Activated naive CD4-positive, alpha-beta T cell (primary cell): ENCODE measurements at places on chromosomes 6 and 20.

DNA sequence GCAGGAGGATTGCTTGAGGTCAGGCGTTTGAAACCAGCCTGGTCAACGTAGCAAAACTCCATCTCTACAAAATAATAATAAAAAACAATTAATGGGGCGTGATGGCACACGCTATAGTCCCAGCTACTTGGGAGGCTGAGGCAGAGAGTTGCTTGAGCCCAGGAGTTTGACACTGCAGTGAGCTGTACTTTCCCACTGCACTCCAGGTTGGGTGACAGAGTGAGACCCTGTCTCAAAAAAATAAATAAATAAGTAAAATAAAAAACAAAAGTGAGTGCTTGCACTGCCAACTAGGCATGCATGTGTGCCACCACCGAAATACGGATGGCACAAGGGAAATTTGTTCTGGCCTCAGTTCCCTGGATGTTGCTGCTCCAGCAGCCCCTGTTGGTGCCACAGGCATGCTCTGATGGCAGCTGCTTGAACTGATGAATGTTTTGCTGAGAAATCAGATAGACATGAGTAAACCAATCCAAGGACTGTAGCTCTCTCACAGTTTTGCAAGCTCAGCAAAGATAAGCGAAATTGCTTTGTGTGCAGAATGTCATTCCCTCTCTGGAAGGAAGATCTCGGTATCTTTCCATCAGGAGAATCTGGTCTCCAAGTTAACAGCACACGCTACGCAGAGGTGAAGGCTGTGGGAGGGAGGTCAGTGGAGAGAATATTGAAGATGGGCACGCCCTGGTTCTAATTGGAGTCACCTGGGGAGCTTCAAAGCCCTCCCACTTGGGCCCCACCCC is 188.0 kb upstream of the SLC24A3 start:
- no peak for DNase-seq

GRCh38 chr6:166989427-166990032 is 9.7 kb upstream of the CEP43 start:
- DNase-seq: no peak

- no peak for DNase-seq
These were observed 24.8 kb downstream of the AFDN start for GRCh38 chr6:167851370-167851952.

DNA sequence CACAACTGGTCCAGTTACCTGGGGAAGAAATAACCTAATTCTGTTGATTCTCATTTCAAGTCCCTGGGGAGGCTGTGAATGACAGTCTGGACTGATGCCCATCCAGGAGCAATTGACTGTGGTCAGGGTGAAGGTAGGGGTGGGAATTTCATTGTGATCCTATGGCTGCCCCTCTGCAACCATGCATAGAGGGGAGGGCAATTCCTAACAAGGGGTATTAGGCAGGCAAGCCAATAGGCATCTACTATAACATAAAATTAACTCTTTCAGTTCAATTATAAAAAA is 44.0 kb upstream of the TRAM2 start:
- DNase-seq: no peak

DNA sequence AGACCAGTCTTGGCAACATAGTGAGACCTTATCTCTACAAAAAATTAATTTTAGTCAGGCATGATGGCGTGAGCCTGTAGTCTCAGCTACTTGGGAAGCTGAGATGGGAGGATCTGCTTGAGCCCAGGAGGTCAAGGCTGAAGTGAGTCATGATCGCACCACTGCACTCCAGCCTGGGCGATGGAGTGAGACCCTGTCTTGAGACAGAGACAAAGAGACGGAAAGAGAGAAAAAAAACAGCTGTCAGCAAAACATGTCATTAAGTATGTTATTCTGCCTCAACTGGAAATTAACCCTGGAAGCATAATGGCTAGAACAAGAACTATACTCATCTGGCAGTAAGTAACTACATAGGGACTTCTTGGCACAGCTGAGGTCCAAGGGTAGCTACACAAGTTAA is 7.2 kb downstream of the MMS22L start:
- no peak for DNase-seq

DNA sequence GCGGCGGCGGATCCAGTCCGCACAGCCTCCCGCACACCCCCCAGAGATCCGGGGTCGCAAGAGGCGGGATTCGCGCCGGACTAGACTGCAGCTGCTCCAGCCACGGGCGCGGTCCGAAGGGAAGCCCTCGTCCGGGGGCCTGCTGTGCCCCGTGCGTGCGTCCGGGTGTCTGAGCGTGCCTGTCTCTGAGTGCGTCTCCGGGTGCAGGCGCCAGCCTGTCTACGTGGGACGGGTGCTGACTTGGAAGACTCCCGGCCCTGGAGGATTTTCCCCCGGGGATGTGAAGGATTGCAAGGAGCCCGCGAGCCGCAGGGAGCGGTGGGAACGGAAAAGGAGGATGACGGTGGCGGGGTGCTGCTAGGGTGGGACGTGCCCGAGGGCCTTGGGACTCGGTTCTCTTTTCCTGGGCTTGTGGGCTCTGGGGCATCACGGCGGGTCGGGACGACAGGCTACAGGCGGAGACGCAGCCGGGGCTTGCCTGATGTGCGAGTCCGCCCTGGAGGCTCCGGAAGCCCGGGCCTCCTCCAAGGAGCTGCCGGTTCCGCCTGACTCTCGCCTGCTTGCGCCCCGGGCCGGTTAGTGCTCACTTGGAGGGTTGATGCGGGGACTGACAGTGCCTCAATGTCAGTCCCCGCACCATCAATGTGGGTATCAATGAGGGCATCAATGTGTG is 5.7 kb downstream of the MAFB start:
- DNase-seq: no peak

DNA sequence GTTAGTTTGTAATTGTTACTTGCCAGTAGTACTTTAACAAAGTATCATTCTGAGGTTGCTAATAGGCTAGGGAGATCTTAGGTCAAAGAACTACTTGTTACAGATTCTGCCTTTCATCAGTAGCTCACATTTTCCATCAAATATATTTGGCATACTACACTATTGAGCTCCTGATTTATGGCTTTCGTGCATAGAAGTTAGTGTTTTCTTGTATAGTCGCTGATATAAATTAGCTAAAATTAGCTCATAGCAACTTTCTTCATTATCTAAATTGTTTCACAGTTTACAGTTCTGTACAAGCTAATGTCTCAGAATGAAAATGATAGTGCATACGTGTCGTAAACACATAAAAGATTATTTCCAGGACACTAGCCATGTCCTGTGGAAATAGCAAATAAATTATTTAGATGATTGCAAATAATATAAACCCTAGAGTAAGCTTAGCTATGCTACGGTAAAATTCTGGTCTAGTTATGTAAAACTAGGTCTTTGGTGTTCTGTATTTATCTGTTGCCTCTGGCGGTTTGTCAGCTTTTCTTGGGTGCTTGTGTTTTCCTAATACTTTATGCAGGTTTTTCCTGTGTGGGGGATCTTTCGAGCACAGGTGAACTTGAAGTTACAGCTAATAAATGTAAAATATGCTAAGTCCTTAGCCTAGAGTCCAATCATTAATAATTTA is 15.1 kb downstream of the PDE7B start:
- no peak for DNase-seq
